Iris pigment epithelial cell (primary cell): ENCODE measurements at places on chromosomes 3 and 15.

- DNase-seq, result no peak
Measured at GRCh38 chr3:139557041-139557440, 17.5 kb upstream of the RBP1 start.

DNA sequence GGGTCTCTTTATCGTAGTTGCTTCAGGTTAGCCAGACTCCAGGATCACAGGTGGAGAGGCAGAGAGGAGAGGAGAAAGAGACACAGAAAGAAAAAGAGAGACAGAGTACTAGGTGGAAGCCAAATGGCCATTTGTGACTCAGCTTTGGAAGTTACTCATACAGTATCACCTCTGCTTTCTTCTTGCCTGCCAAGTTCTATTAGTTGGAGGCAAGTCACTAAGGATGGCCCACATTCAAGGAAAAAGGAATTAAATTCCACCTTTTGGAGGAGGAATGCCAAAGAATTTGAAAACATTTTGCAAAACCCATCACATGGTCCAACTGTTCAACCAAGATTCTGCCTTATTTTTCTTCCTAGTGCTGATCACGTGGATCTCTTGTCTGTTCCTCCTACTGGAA is 291.1 kb downstream of the CHL1 start:
- DNase-seq, result no peak

DNA sequence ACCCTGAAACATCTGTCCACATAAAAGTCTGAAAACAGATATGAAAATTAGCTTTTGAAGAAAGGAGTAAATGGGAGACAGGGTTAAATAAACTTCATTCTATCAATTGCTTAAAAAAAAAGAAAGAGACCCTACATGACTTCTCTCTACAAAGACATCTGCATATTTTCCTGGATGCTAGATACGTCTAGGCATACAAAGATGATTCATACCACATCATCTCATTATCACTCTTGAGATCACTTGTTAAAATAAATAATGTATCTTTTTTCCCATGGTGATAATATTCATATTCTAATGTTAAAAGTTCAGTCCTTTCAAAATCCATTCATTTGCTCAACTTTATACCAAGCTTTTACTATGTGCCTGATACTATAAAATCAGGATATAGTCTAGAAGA is 295.8 kb downstream of the MAGI1 start:
- peak; percentile 68 for DNase-seq

- DNase-seq, result peak; percentile 45
Measured at GRCh38 chr3:41317718-41318117, 118.4 kb downstream of the CTNNB1 start.

DNA sequence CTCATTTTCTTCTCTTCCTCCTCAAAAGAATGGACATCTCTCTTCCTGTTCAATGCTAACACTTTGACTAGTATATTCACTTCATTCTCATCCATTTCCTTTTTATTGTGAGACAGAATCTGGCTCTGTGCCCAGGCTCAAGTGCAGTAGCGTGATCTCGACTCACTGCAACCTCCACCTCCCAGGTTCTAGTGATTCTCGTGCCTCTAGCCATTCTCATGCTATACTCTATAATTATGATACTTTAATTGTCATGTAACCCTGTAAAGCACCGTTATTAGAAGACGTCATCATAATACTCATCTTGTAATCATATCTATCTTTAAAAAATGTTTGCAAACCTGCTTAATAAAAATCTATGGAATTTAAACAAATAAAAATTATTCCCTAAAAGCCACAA is 107.0 kb downstream of the SHOX2 start:
- DNase-seq, result peak; percentile 1

- no peak for DNase-seq
Measured at GRCh38 chr3:163450698-163451097, 1627.6 kb downstream of the SI start.

- DNase-seq, result peak; percentile 96
Measured at GRCh38 chr3:31105438-31106077, 211.1 kb upstream of the GADL1 start.

- no peak for DNase-seq
Measured at GRCh38 chr3:19216669-19217337, 68.5 kb downstream of the KCNH8 start.

DNA sequence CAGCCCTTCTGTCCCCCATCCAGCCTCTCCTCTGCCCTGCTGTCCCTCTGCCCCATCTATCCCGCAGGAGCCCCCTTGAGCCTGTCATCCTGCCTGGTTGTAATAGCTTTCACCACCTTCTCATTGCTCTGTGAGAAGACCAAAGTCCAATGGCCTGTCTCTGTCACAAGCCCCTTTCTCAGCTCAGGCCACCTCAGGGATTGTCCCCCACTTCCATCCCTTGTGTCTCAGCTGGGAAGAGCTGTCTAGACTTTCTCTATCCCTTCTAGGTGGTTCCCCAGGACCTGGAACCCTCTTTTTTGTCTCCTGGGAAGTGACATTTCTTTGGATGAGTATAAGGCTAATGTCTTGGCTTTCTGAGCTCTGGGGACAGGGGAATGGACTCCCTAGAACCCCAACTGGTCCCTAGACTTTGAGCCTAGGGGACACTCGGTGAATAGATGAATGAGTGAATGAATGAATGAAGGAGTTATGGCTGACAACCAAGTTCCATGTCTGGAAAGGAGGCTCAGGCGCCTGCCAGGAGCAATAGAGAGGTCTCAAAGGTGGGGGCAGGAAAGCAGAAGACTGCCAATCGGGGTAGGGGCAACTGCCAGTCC is 849 bp upstream of the PRKCD start:
- DNase-seq, result no peak

- DNase-seq, result no peak
Measured at GRCh38 chr3:125622381-125622791, 27.1 kb upstream of the OSBPL11 start.

- DNase-seq, result no peak
Measured at GRCh38 chr3:184583578-184584451, 22.2 kb downstream of the EPHB3 start.

- DNase-seq, result peak; percentile 77
Measured at GRCh38 chr15:48472756-48473155, 141.5 kb downstream of the DUT start.

DNA sequence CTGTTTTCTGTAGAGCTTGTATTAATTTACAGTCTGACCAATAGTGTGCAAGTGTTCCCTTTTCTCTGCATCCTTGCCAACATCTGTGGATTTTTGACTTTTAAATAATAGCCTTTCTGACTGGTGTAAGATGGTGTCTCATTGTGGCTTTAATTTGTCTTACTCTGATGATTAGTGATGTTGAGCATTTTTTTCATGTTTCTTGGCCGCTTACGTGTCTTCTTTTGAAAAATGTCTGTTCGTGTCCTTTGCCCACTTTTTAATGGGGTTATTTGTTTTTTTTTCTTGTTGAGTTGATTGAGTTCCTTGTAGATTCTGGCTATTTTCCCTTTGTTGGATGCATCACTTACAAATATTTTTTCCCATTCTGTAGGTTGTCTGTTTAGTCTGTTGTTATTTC is 7.6 kb upstream of the ACOX2 start:
- DNase-seq, result no peak

- DNase-seq, result peak; percentile 27
Measured at GRCh38 chr3:121648219-121648958, 12.3 kb downstream of the HCLS1 start.

GRCh38 chr3:5212628-5213573 is 25.4 kb downstream of the EDEM1 start:
- no peak for DNase-seq

- DNase-seq, result no peak
Measured at GRCh38 chr3:139301654-139302053, 42.2 kb upstream of the MRPS22 start.

DNA sequence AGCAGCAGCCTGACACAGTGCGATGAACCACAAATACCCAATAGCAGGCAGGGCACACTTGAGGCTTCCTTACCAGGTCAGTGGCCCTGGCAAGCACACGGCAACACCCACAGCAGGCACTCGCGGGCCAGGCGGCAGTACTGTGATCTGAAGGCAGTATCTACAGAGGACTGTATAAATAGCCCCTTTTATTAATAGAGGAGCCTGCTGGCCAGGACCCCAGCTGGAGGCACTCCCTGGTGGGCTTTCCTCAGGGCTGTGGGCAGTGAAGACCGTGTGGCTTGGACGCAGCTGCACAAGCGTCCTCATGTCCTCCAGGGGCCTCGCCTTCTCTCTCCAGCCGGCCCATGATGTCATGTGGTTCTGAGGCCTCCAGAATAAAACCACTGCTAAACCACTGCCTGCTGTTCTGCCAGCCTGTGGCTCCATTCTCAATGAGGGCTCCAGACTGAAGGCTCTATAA is 44.1 kb downstream of the LRIG1 start:
- no peak for DNase-seq

DNA sequence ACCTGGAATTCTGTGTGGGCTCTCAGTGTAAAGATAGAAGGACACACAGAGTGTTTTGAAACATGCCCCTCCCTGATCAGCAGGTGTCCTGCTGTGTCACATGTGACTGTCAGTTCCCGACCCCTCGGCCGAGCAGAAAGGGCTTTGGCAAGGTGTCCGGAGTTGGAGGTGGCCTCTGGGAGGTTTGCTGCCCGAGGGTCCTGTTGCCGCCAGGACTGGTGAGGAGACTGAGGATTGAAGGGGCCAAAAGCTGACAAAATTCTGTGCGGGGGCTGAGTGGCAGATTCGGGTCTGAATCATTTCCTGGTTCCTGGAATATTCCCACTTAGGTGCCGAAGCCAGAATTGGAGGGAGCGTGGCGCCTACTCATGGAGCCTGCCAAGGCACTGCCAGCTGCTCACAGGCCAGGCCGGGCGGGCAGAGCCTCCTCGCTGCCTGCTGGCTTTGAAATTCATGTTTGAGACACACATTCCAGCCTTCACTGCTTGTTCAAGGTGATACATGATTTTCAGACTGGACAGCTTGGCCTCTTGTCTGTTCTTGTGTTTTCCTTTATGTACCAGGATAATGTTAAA is 83.8 kb downstream of the APBA2 start:
- DNase-seq, result no peak

DNA sequence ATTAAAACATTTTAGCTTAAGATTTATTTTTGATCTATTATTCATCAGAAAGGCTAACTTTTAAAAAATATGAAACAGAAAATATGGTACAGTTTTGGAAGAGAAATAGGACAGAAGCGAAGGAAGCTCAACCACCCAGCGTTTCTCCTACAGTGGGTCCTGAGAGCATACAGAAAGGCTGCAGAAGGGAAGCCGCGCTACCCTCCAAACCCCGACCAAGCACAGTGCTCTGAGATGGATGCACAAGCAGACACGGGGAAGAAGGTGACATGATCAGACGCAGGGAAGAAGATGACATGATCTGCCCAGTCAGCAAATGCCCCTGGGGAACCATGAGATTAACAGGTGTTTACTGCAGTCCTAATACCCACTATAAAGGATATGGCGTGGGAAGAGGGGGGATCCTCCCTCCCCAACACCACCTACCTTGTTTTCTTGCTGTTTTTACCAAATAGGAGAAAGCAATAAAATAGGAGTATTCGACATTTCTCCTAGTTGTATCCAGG is 14.4 kb downstream of the DCUN1D1 start:
- DNase-seq, result no peak

- DNase-seq, result no peak
Measured at GRCh38 chr15:92882697-92883162, 17.4 kb upstream of the CHD2 start.

DNA sequence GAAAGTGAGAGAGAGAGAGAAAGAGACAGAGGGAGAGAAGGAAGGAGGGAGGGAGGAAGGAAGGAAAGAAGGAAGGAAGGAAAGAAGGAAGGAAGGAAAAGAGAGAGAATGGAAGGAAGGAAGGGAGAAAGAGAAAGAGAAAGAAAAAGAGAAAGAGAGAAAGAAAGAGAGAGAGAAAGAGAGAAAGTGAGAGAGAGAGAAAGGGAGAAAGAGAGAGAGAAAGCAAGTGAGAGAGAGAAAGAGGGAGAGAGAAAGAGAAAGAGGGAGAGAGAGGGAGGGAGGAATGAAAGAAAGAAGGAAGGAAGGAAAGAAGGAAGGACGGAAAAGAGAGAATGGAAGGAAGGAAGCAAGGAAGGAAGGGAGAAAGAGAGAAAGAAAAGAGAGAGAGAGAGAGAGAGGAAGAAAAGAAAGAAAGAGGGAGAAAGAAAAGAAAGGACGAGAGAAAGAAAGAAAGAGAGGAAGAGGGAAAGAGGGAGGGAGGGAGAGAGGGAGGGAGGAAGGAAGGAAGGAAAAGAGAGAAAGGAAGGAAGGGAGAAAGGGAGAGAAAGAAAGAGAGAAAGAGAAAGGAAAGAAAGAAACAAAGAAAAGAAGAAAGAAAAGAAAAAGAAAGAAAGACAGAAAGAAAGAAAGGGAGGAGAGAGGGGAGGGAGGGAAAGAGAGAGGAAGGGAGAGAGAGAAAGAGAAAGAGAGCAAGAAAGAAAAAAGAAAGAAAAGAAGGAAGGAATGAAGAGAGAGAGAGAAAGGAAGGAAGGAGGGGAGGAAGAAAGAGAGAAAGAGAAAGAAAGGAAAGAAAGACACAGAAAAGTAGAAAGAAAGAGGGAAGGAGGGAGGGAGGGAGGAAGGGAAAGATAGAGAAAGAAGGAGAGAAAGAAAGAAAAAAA is 10.8 kb downstream of the WNT7A start:
- no peak for DNase-seq

DNA sequence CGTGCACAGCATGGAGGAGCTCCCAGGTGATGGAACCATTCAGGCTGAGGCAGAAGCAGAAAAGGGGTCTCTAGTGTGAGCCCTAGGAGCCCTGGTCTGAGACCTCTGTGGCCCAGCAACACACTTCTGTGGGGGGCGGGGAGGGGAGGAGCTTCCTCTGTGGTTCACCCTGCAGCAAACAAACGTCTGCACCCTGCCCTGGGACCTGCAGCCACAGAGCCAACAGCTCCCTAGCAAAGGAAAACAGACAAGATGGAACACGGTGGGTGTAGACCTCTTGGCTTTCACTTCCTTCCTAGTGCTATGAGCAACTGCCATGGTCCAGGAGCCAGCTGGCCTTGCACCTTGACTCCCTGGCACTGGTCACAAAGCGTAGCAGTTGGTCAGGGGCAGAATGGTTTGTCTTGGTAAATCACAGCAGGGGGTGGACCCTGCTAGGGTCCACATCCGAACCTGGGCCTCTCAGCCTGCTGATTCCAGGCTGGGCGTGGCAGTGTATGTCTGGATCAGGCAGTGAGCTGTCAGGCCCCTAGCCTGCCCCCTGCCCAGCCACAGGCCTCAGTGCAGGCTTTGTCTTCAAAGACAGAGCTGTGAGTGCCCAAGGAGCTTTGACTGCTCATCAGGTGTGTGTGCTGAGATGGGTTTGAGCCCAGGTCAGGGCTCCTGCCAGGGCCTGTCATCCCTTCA is 6.7 kb downstream of the AMIGO3 start:
- DNase-seq, result no peak

DNA sequence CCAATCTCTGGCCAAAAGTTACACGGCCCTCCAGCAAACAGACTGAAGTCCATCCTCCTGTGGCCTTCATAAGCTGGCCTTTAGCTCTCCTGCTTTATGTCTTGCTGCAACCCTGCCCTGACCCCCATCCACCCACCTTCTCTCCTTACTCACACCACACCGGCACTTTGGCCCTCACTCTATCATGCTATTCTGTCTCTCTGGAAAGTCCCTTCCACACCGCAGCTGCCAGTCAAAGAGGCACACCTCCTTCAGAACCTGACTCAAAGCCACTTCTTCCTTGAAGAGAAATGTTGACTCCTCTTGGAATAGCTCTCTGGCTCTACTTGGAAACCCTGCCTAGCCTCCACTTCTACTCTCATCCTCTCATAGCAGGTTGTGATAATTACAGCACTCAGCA is 4.5 kb downstream of the GPR156 start:
- DNase-seq, result no peak

GRCh38 chr3:177726807-177727206 is 529.5 kb upstream of the TBL1XR1 start:
- no peak for DNase-seq
